ENCODE measurements at places on chromosomes 2 and 18.

GRCh38 chr2:140338795-140339194 lies 1558.6 kb upstream of the NXPH2 start:
- no peak for DNase-seq

GRCh38 chr2:120736624-120737339 lies 1.1 kb downstream of the GLI2 start:
- peak; percentile 58 for DNase-seq

DNA sequence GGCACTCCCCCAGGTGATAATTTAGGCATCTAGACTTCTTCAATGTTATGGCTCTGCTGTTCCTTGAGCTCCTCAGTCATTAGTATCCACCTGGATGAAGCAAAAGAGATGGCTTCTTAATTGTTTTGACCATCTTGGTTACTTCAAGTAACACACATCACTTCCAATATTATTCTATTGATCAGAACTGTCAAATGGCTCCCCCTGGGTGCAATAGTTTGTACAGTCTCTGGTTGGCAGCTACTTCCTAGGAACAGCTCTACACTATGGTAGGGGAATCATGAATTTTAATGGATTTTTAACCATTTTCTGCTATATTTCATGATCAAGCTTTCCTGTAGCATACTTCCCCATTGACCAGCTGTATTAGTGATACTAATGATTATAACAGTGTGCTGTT lies 157.0 kb downstream of the NYAP2 start:
- no peak for DNase-seq

DNA sequence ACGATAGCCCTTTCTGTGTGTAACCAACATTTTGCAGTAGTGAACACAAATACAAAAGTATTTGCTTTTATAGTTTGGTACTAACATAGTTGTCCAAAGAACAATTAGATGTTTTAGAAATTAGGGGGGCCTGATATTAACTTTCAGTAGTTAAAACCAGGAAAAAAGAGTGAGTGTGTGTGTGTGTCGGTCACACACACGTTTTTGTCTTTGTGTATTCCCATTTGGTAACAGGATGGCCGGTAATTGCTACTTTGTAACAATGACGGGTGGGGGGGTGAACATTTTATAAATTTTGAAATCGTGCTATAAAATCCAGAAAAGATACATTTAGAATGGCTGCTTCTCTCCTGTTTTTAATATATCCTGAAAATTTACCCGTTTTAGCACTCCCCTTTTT lies 1.5 kb downstream of the PPIG start:
- no peak for DNase-seq

DNA sequence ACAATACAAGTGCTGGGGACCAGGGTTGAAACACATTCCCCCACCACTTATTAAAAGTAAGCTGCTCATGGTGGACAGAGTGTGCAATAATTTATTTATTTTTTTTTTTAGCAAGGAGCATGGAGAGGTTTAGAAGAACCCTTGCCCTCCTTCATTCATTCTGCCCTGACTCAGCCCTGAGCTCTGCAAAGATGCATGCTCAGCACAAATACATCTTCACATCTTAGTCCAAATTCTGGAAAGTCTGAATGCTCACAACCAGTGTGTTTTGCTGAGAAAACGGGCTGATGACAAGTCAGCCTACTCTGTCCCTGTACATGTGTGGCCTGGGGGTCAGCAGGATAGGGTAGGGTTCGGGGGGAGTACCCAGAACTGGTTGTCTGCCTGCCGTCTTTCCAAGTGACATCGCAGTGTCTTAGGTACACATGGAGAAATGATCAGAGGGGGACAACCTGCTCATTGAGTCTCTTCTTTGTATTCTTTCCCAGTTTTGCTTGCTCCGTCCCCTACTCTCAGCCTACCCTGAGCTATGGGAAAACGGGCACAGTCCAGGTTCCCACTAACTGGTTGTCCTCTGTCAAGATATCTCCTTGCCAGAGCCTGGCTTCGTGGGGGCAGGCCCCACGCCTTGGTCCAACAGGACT lies 76.4 kb downstream of the ADD2 start:
- DNase-seq = peak; percentile 30

- DNase-seq = peak; percentile 92
Observed at GRCh38 chr2:159209341-159210306, 76.9 kb downstream of the WDSUB1 start.

- DNase-seq = no peak
Observed at GRCh38 chr2:31003749-31004148, 134.5 kb downstream of the GALNT14 start.
